ENCODE measurements at places on chromosomes 5 and 9. TPM values are rescaled to one million over a fixed set of nuclear protein-coding genes. Genes with fewer than 3 reads are reported as not detected.

The CDKN2B-AS1 gene
- 3.4 TPM for total RNA-seq

The SLC2A6 gene
- 9.9 TPM for total RNA-seq

The GABRA6 gene
- not detected for total RNA-seq

The CYLC2 gene
- total RNA-seq: not detected

The MORN5 gene
- total RNA-seq: not detected

The CEP72 gene
- total RNA-seq: 40.5 TPM

The PTGS1 gene
- 1.0 TPM for total RNA-seq

GRCh38 chr9:92637886-92638620, 31.9 kb downstream of the IPPK start:
- H3K27me3 ChIP-seq: no peaks in the 10 kb centered on the region
- no peak overlapping the region for H3K4me3 ChIP-seq
- no peak overlapping the region for H3K27ac ChIP-seq
- no peaks in the 10 kb centered on the region for H3K4me1 ChIP-seq
- peak; percentile 35 for DNase-seq

- no peak overlapping the region for H3K27ac ChIP-seq
- H3K4me3 ChIP-seq: no peak overlapping the region
- H3K4me1 ChIP-seq: no peaks in the 10 kb centered on the region
- H3K27me3 ChIP-seq: peaks cover 53% of the 10 kb centered on the region
- H3K36me3 ChIP-seq: no peaks in the 10 kb centered on the region
These were observed 49.8 kb downstream of the FEM1C start for GRCh38 chr5:115494570-115495289.

- peaks cover 1% of the 10 kb centered on the region for H3K36me3 ChIP-seq
- no peak overlapping the region for H3K27ac ChIP-seq
- H3K4me3 ChIP-seq: no peak overlapping the region
These were observed 121.0 kb upstream of the NR3C1 start for GRCh38 chr5:143524338-143524945.

DNA sequence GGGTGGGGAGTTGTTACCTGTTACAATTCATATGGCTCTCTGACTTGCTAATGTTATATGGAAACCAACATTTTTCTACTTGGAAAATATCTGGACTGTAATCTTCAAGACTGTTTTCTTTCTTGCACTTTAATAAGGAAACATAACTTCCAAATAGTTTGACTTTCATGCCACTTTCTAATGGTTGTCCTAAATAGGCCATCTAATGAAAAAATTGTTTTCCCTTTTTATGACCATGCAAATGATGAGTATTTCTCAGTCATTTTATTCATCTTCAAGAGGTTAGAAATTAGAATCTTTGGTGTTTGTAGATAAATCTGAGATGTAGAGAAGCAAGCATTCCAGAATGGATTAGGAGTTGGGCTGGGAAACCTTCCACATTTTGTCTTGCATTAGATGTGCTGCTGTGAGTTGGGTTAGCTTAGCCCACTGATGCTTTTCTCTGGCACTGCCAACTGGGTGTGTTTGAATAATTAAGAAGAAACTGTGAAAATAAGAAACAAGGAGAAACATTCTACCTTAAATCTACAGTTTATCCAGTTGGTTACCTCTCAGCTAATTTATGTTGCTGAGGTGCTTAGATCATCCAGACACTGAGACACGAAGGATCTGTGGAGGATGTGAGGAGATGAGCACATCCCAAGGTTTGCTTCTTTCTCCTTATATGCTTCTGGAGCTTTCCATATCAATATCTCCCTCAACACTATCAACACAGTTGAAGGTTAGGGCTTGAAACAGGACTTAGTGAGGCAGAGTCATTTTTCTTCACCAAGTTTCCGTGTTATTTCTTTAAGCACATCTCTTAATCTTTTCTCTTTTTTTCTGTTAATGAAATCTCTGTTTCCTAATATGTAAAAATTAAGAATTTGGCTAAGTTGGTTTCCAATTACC, 2.7 kb downstream of the RASGRF2 start:
- no peak for DNase-seq
- peaks cover 18% of the 10 kb centered on the region for H3K27me3 ChIP-seq
- H3K27ac ChIP-seq: no peak overlapping the region
- H3K4me3 ChIP-seq: no peak overlapping the region
- peaks cover 57% of the 10 kb centered on the region for H3K4me1 ChIP-seq
- peaks cover 8% of the 10 kb centered on the region for H3K36me3 ChIP-seq

- H3K27ac ChIP-seq: no peak overlapping the region
- H3K27me3 ChIP-seq: peaks cover 37% of the 10 kb centered on the region
- H3K4me1 ChIP-seq: peaks cover 9% of the 10 kb centered on the region
- H3K36me3 ChIP-seq: no peaks in the 10 kb centered on the region
- H3K4me3 ChIP-seq: no peak overlapping the region
These were observed 9.7 kb upstream of the C9orf152 start for GRCh38 chr9:110217656-110218099.

DNA sequence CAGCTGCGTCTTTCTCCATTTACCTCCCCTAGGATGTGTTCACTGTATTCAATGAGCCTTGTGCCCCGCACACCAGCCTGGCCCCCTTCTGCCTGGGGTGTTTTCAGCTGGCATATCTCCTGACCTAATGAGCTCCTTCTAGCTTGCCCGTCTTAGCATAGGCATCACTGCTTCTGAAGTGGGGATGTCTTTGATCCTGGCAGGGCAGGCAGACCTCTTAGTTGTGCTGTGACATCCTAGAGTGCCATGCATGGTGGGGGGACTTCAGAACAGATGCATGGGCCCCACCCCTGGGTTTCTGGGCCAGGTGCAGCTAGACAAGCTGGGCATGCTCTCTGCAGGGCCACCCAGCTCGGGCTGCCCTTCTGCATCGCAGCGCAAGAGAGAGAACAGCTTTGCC, 172.7 kb downstream of the GADD45G start:
- H3K36me3 ChIP-seq: no peaks in the 10 kb centered on the region
- H3K4me1 ChIP-seq: no peaks in the 10 kb centered on the region
- DNase-seq: no peak

- no peak overlapping the region for H3K4me3 ChIP-seq
- peaks cover 2% of the 10 kb centered on the region for H3K27me3 ChIP-seq
- peaks cover 11% of the 10 kb centered on the region for H3K4me1 ChIP-seq
- no peaks in the 10 kb centered on the region for H3K36me3 ChIP-seq
- DNase-seq: peak; percentile 35
These were observed 43.3 kb downstream of the ANKRD33B start for GRCh38 chr5:10607023-10607665.

DNA sequence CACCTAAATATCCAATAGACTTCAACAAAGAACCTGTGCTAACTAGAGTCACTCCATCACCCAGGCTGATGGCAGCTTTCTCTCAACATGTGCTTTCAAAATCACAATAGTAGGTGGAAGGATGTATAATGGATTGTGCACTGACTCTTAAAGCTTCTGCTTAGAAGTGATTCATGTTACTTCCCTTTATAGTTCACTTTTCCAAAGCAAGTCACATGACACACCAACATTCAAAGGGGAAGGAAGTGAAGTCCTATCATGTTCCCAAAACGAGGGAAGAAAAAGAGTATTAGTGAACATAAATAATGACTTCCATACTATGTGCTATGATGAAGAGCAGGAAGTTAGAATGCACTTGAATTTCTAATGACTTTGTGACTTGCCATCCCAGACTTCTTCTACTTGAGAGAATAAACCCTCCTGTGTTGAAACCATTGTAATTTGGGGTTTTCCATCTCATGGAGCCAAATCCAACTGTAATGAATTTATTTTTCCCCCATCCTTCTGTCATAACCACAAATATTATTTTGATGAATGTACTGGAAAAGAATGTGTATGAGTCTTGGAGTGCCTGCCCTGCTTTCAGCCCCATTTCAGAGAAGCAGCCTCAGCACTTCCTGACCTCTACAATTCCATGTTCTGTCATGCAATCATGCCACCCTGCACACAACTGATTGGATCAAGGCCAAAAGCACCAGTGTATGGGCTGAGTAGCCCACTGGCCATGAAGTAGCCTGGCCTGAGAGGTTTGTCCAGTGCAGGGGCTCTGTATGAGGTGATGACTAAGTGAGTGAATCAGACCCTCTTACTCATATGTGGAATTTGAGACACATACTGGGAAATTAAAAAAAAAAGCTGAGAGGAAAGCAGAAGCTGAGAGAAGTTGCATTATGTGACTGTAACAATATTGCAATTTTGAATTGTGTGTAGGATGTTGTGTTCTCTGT, 525.9 kb upstream of the CLINT1 start:
- no peak overlapping the region for H3K27ac ChIP-seq
- H3K36me3 ChIP-seq: no peaks in the 10 kb centered on the region
- H3K4me3 ChIP-seq: no peak overlapping the region
- H3K27me3 ChIP-seq: no peaks in the 10 kb centered on the region

GRCh38 chr5:19855031-19855430, 133.0 kb downstream of the CDH18 start:
- no peaks in the 10 kb centered on the region for H3K36me3 ChIP-seq
- no peaks in the 10 kb centered on the region for H3K4me1 ChIP-seq
- no peak overlapping the region for H3K4me3 ChIP-seq
- no peak for DNase-seq
- H3K27me3 ChIP-seq: no peaks in the 10 kb centered on the region
- no peak overlapping the region for H3K27ac ChIP-seq

DNA sequence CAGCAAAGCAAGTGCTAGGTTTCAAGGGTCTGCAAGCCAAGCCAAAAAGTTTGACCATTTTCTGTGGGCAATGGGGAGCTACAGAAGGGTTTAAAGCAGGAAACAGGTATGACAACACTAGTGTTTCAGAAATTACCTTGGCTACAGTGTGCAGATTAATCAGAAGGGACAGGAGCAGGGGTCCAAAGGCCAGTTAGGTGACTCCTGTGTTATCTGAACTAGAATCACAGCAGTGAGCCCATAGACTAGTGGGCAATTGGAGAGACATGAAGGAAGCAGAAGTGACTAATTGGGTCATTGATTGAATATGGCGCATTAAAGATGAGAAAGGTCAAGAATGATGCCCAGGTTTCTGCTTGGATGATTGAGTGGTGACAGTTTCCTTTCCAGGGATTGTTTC, 41.4 kb upstream of the TGFBR1 start:
- no peak overlapping the region for H3K27ac ChIP-seq
- H3K4me3 ChIP-seq: no peak overlapping the region
- H3K4me1 ChIP-seq: peaks cover 47% of the 10 kb centered on the region
- no peak for DNase-seq
- H3K27me3 ChIP-seq: no peaks in the 10 kb centered on the region
- H3K36me3 ChIP-seq: peaks cover 16% of the 10 kb centered on the region

- H3K27me3 ChIP-seq: no peaks in the 10 kb centered on the region
- no peak overlapping the region for H3K4me3 ChIP-seq
- peaks cover 27% of the 10 kb centered on the region for H3K4me1 ChIP-seq
- no peak overlapping the region for H3K27ac ChIP-seq
- H3K36me3 ChIP-seq: peaks cover 4% of the 10 kb centered on the region
- no peak for DNase-seq
These were observed 12.3 kb upstream of the PPP2R2B start for GRCh38 chr5:146890731-146891440.

- H3K36me3 ChIP-seq: peaks cover 31% of the 10 kb centered on the region
- no peak overlapping the region for H3K27ac ChIP-seq
- H3K4me3 ChIP-seq: no peak overlapping the region
- no peak for DNase-seq
These were observed 35.5 kb downstream of the WDR36 start for GRCh38 chr5:111127453-111128195.

DNA sequence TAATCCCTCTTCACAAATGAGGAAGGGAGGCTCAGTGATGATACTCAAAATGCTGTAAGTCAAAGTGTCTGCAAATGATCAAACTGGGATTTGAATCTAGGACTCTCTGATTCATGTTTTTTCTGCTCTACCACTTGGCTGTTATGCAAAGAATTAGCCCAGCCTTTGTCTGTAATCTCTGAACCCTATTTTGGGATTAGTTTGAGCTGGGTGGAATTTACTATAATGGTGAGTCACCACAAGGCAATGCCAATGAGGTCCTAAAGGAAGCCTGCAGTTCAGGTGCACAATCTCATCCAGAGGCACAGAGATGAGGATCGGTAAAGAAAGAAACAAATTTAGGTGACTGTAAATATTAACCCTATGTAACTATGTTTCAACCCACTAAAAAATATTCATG, 29.2 kb downstream of the RFK start:
- no peak overlapping the region for H3K4me3 ChIP-seq
- H3K36me3 ChIP-seq: no peaks in the 10 kb centered on the region
- peaks cover 9% of the 10 kb centered on the region for H3K27me3 ChIP-seq
- H3K27ac ChIP-seq: no peak overlapping the region
- no peak for DNase-seq
- no peaks in the 10 kb centered on the region for H3K4me1 ChIP-seq

GRCh38 chr5:1853531-1853930, 29.2 kb downstream of the IRX4 start:
- DNase-seq: no peak
- peaks cover 64% of the 10 kb centered on the region for H3K27me3 ChIP-seq
- no peak overlapping the region for H3K27ac ChIP-seq

DNA sequence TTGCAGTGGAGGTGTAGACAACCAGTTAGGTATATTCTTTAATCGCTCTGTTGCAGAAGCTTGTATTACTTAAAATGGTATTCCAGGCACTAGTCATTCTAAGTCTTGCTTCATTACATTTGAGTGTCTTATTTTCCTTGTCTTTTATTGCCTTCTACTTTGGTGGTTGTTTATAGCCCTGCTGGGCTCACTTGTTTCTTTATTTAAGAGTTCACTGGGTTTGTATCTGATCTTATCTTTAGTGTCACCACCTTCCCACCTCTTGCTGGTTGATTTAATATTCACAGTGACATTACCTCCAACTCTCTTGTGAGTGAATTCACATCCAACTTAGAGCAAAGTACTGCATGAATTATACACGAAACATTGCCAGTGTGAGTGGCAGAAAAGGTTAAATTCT, 83.6 kb upstream of the BNC2 start:
- DNase-seq: no peak
- H3K27ac ChIP-seq: no peak overlapping the region
- no peaks in the 10 kb centered on the region for H3K4me1 ChIP-seq
- H3K4me3 ChIP-seq: no peak overlapping the region

DNA sequence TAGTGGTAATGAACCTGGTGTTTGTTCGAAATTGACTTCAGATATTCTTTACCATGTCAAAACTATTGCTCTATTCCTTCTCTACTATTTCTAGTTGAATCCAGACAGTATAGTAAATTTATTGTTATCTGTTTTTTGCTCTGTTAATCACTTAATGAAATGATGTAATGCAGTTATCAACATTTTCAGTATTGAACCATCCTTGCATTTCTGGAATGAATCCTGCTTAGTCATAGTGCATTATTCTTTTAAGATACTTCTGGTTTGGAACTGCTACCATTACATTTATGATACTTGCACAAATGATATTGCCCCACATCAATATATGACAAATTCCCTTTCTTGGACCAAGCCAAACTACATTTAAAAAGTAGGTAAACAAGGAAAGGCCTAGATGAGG, 554.0 kb upstream of the KLF4 start:
- no peaks in the 10 kb centered on the region for H3K36me3 ChIP-seq
- H3K27ac ChIP-seq: no peak overlapping the region
- H3K4me3 ChIP-seq: no peak overlapping the region
- no peak for DNase-seq
- H3K4me1 ChIP-seq: no peaks in the 10 kb centered on the region
- no peaks in the 10 kb centered on the region for H3K27me3 ChIP-seq

- no peak overlapping the region for H3K27ac ChIP-seq
- peaks cover 78% of the 10 kb centered on the region for H3K27me3 ChIP-seq
- peaks cover 15% of the 10 kb centered on the region for H3K4me1 ChIP-seq
- DNase-seq: no peak
These were observed 1.6 kb downstream of the LIFR start for GRCh38 chr5:38554861-38555260.
